ENCODE measurements at places on chromosomes 12 and 14. TPM values are rescaled to one million over a fixed set of nuclear protein-coding genes. Genes with fewer than 3 reads are reported as not detected.

Gene GALNT16
- 0.33 TPM for total RNA-seq

Gene NAV3
- total RNA-seq: 17.0 TPM

Gene LPAR5
- 3.8 TPM for total RNA-seq

Gene MYRFL
- total RNA-seq: 0.13 TPM

Gene SMOC1
- 2.7 TPM for total RNA-seq

Gene DCN
- 2.9 TPM for total RNA-seq

Gene OR4E1
- total RNA-seq: not detected

Gene DNAJC22
- 1.6 TPM for total RNA-seq

Gene RTL1
- total RNA-seq: 1.1 TPM

Gene CCDC175
- not detected for total RNA-seq

Gene PLBD1
- 6.6 TPM for total RNA-seq

Gene CACNA1C
- total RNA-seq: 1.3 TPM

Gene RIMBP2
- 0.82 TPM for total RNA-seq

Gene WNT1
- not detected for total RNA-seq

Gene ACVRL1
- 4.7 TPM for total RNA-seq

Gene IAPP
- not detected for total RNA-seq

Gene TSPAN19
- 0.92 TPM for total RNA-seq

Gene PKP2
- total RNA-seq: 19.6 TPM

Gene KLRK1
- 0.48 TPM for total RNA-seq

Gene FAIM2
- total RNA-seq: not detected

Gene KRT74
- not detected for total RNA-seq

Gene NANOG
- total RNA-seq: not detected

Gene RIPK3
- total RNA-seq: 2.3 TPM

Gene LBHD2
- total RNA-seq: not detected

Gene ERH
- total RNA-seq: 107 TPM

Gene ERP27
- 0.07 TPM for total RNA-seq

Gene ADSS1
- 3.4 TPM for total RNA-seq

Gene CLEC2A
- not detected for total RNA-seq

Gene CBLN3
- total RNA-seq: 0.34 TPM

Gene DEPDC4
- 0.14 TPM for total RNA-seq

Gene ACOT6
- not detected for total RNA-seq

Gene LYZ
- total RNA-seq: 0.07 TPM

Gene CELA1
- not detected for total RNA-seq

Gene GPR137C
- 1.3 TPM for total RNA-seq

Gene RPGRIP1
- total RNA-seq: not detected

Gene CLEC4C
- not detected for total RNA-seq

Gene CRACR2A
- 6.2 TPM for total RNA-seq

Gene ACTR10
- 83.6 TPM for total RNA-seq

Gene PZP
- total RNA-seq: not detected

Gene GUCY2C
- total RNA-seq: not detected

Gene OTX2
- total RNA-seq: not detected

Gene PLEKHH1
- total RNA-seq: 11.5 TPM

Gene GPD1
- total RNA-seq: 0.04 TPM

Gene KRT8
- 1,322 TPM for total RNA-seq

Gene TAS2R30
- total RNA-seq: 0.48 TPM

Gene DPY19L2
- total RNA-seq: 5.8 TPM

Gene INHBE
- 8.7 TPM for total RNA-seq

Gene KRT5
- not detected for total RNA-seq

Gene SMIM41
- total RNA-seq: not detected

All from kidney epithelial cell (primary cell).